COR-L47 (cell line): ENCODE measurements at places on chromosomes 2 and 18.

GRCh38 chr2:46303822-46304221 is 6.6 kb downstream of the EPAS1 start:
- no peak for DNase-seq

DNA sequence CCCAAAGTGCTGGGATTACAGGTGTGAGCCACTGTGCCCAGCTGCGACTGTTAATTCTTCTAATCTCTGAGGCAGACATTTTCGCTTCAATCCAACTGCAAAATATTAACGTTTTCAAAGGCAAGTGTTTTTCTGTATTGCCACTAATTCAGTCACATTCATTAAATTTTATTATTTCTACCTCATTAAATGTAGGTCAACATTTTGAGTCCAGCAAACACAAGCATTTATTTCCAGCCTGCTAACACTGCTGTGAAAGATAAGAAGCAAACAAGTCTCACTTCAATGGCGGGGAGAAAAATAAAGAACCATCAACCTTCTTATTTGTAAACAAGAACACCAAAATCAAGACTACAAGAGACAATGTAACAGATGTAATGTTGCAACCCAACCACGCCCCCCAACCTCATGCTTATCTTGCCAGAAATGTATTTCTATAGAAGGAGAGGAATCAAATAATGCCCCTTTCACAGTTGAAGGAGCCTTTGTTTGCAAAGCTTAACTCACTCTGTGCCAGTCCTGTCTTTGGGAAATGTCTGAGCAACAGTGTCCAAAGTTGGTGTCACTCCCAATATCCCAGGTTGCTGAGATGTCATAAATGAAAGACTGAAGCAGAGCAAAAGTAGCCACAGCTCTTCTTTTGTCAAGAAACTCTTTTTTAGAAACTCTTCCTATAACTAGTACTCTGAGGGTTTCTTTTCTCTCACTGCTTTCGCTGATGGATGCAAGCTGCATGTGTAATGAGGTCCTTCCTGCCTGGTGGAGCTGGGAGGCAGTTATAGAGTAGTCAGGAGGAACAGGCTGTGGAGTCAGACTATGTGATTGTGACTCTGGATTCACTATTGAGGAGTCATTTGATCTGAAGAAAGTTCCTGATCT is 8.6 kb downstream of the DOCK10 start:
- no peak for DNase-seq

GRCh38 chr2:191791953-191792560 is 54.8 kb downstream of the CAVIN2 start:
- DNase-seq = no peak

DNA sequence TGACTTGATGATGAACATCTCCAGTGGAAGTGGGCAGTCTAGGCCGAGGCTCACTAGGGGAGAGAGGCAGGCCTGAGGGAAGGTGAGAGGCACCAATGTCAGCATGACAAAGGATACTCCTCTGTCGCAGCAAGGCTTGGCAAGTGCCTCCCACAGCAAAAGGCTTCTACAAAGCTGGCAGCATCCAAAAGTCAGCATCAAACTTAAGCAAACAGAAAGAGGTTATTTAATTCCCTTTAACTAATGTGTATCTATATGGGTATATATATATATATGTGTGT is 41.6 kb downstream of the NIFK start:
- DNase-seq = no peak

GRCh38 chr2:95007822-95008221 is 17.7 kb upstream of the MAL start:
- DNase-seq = no peak

- DNase-seq = no peak
Observed at GRCh38 chr2:148926981-148927401, 52.0 kb downstream of the KIF5C start.

DNA sequence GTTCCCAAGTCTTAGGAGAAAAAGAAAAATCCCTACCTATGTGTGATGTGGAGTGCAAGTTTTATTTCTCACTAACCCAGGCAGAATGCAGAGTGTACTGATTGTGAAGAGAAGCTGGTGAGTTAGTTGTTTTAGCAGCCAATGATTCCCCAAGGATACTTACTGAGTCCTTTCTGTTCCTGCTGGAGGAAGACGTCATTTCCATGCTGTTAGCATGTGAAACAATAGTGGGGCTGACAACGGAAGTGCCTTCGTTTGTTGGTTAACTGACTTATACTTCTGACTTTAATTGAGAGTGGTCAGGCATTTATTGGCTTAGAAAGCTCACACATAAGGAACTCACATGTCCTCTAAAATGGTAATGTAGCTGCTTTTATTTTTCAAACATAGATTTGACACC is 180.6 kb downstream of the MC4R start:
- DNase-seq = no peak

DNA sequence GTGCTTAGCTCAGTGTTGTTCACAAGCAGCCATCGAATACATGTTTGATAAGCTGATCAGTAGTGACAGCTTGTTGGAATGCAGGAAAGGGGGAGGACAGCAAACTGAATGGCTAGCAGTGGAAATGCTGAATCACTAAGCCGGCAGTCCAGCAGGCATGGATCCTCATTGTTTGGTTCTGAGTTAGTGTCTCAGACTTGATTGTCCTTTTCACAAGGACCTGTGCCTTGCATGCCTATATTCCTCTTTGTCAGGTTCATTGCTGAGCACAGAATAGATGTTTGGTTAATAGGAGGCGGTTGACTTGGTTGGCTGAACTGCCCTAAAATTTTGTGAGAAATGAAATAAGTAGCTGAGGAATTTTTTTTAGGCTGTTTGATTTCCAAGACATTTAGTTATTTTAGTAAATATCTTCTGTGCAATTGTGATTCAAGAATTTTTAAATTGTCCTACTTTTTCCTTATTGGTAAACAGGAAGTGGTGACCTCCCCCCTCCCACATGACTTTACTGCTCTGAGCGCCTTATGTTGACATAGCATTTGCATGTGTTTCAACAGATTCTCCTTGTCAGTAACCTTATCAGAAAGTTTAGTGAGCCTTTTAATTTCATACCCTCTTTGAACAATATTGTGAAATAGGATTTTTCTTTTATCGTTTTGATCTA is 21.4 kb upstream of the STON1 start:
- no peak for DNase-seq

- no peak for DNase-seq
Observed at GRCh38 chr18:40866013-40866645, 1088.9 kb upstream of the PIK3C3 start.

GRCh38 chr2:144426355-144426754 is 93.6 kb downstream of the ZEB2 start:
- no peak for DNase-seq

DNA sequence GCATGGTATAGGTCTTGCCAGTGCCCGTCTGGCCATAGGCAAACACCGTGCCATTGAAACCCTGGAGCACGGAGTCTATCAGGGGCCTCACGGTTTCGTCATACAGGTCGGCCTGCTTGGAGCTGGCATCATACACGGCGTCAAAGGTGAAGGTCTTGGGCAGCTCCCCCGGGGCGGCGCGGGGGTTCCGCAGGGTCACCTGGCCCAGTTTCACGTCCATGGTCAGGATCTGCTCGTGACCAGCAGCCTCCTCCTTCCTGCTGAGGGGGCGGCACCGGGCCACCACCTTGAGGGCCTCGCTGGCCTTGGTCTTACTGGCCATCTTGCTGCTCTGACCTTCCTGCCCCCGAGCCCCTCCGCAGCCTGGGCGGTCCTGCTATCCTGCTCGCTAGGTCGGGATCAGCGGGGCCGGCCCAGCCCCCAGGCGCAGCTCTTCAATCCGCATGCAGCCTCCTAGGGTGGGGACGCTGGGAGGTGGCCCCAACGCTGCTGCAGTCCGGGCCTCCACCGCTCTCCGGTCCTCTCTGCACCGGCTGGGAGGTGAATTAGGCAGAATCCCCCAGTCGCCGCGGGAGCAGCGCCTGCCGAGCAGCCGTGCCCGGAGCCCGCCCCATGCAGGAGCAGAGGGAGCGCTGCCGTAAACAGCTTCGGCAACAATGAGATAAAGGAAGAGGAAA is 563 bp downstream of the KIF3C start:
- no peak for DNase-seq
